ENCODE measurements at places on chromosomes 3 and 15.
A peak's percentile ranks its signal among the peaks of the same experiment; 100 is the strongest.

- DNase-seq: no peak
Measured at GRCh38 chr3:47577583-47578118, 1.0 kb downstream of the CSPG5 start.

- no peak for DNase-seq
Measured at GRCh38 chr3:43742920-43743319, 52.2 kb downstream of the ABHD5 start.

DNA sequence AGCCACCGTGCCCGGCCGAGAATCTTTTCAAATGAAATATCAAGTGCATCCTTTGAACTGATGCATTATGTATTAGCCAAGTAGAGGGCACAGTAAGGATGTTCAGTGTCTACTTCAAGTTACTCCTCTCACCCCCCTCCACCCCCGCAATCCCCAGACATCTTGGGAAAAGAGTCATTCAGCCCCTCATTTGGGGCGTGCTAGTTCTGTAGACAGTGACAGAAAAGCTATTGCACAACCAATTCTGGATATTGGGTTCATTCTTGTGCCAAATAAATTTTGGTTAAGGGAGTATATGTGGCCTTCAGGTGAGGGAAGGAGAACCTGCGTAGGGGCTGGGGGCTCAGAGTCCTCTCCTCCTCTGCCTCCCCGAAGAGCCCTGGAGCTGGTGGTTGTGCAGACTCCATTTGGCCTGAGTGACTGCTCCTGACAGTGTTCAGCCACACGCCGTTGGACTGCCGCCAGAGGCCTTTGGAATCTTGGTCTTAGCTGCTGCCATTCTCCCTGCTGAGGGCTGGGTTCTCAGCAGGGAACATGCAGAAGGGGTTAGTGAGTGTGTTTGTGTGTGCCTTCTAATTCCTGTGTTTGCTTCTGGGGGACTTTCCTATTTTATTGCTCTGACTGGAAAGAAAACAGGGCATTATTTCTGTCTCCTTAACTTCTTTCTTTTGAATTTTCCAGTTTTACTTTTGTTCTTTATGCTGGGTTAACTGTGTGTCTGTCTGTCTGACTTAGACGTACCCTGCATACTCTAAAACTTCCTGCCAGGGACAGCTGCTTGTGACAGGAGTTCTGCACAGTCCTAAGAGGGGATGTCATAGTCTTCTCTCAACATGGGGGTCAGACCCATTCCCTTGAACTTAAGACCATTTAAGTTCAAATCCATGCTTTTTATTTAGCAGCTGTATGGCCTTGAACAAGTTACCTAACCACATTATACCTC lies 21.0 kb downstream of the RARB start:
- DNase-seq: peak; percentile 89

DNA sequence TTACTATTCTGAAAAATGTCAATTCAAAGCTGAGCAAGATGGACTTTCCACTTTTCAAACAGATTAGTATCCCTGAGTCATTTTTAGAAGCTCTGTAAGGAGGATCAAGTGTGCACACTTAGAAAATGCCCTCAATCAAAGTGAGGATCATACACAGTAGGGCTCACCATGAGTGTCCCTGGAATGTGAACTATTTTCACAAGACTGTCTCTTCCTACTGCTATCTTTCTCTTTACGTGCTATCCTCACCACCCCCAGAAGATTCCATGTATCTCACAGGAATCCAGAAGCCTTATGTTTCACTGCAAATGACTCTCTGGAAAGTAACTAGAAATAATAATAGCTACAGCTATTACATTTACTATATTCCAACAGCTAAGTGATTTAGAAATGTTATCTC lies 349.9 kb upstream of the TGFBR2 start:
- DNase-seq: no peak

DNA sequence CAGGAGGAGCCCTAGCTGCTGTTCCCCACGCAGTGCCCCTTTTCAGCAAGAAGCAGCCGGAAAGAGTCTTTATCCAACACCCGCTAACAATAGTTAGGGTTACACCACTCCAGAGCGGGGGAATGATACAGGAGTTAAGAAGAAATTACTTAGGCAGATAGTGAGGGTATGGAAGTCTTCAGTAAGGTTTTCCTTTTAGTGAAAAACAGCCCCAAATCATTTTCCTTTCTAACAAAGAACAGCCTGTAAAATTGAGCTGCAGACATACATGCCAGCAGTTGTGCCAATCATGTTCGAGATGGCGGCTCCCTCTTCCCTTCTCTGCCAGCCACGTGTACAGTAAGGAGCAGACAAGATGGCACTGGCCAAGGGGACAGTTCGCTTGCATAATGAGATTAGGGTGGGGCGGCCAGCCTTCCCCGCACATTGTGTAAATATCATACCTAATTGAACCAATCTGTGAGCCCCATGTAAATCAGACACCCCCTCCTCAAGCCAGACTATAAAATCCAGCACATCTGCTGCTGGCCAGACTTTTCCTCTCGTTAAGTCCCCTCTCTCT lies 18.5 kb upstream of the SENP5 start:
- no peak for DNase-seq

GRCh38 chr3:9399746-9400145 lies 2.3 kb downstream of the SETD5 start:
- peak; percentile 88 for DNase-seq

- DNase-seq: no peak
Measured at GRCh38 chr3:148763156-148763680, 64.4 kb upstream of the CPB1 start.

DNA sequence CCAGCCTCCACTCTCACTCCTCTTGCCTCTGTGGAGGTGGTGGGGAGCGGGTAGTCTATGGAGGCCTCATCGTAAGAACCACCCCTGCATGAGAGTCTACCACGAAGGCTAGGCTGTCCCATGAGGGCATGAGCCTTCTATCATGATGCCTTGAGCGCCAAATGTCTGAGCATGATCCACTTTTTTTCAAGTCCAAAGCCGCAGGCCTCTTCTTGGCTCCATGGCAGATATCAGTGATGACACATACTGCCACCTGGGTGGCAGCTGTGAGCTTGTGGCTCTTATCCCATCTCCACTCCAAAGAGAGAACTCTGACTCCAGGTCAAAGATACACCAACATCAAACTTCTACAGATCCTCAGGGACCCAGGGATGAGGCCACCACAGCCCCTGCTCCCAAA lies 13.5 kb downstream of the POC1A start:
- no peak for DNase-seq

GRCh38 chr15:71171195-71171594 lies 55.9 kb downstream of the THSD4 start:
- no peak for DNase-seq

DNA sequence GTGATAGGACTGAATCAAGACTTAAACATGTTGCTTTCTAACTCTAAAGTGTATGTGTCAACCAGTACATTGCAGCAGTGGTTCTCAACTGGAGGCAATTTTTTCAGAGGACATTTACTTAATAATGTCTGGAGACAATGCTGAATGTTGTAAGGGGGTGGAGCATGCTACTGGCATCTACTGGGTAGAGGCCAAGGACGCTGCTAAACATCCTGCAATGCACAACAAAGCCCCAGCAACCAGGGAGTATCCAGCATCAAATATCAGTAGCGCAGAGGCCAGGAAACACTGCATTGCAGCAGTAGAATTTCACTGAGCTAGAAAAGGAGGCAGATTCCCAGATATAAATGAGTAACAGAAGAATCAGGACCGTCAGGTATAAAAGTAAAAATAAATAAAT lies 79.8 kb upstream of the GRM7 start:
- DNase-seq: no peak

DNA sequence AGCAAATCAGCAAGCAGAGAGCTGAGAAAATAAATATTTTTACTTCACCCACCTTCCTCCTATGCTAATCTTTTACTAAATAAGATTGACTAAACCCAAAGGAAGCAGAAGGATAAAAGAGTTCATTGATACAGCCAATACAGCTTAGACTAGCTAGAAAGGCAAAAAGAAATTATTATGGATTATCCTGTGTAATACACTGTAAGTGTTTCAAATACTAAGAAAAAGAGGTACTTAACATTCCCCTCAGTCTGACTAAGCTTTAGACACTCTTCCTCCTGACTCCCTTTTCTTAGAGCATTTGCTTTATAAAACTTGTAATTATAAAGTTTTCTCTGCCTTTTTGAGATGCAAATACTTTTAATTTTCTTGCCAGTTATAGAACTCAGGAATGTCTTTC lies 848.9 kb upstream of the CADM2 start:
- DNase-seq: no peak

DNA sequence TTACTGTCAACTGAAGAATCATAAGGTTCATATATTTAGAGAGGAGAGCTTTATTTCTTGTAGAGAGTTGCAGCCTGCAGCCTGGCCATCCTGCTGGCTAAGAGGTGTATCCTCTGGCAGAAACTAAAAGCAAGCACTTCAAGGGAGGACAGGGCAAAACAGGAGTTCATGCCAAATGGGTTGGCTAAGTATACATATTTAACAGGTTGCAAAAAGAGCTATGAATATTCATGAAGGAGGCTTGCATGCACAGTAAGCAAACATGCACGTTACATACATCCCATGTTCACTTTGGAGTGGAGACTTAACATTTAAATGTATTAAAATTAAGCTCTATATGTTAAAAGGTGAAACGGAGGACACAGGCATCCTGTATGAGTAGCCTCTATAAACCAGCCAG lies 354.4 kb downstream of the ERC2 start:
- DNase-seq: no peak

- no peak for DNase-seq
Measured at GRCh38 chr3:81164806-81165205, 596.6 kb downstream of the GBE1 start.

GRCh38 chr3:10505791-10506585 lies 602 bp upstream of the ATP2B2 start:
- no peak for DNase-seq

DNA sequence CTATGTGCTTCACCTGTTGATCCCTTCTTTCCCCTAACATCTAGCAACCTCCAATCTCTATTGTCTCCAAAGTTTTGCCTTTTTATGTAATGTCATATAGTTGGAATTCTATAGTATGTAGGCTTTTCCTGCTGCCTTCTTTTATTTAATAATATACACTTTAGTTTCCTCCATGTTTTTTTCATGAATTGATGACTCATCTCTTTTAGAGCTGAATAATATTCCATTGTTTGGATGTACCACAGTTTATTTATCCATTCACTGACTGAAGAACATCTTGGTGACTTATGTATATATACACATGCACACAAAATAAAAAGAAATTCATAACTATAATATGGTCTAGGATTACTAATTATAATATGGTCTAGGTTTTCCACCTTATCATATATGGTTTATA lies 1314.2 kb downstream of the OTOL1 start:
- DNase-seq: no peak

GRCh38 chr3:62261736-62262135 lies 111.6 kb downstream of the FEZF2 start:
- DNase-seq: no peak

- DNase-seq: no peak
Measured at GRCh38 chr3:113537155-113537554, 4.8 kb downstream of the SIDT1 start.

GRCh38 chr3:189282741-189283140 lies 111.0 kb downstream of the TPRG1 start:
- no peak for DNase-seq

- no peak for DNase-seq
Measured at GRCh38 chr15:66864871-66865281, 162.8 kb downstream of the SMAD6 start.

GRCh38 chr3:87563712-87564111 lies 287.3 kb upstream of the POU1F1 start:
- no peak for DNase-seq

GRCh38 chr3:69182588-69183316 lies 60.4 kb upstream of the LMOD3 start:
- no peak for DNase-seq

- DNase-seq: no peak
Measured at GRCh38 chr3:113227146-113227545, 15.8 kb downstream of the BOC start.

DNA sequence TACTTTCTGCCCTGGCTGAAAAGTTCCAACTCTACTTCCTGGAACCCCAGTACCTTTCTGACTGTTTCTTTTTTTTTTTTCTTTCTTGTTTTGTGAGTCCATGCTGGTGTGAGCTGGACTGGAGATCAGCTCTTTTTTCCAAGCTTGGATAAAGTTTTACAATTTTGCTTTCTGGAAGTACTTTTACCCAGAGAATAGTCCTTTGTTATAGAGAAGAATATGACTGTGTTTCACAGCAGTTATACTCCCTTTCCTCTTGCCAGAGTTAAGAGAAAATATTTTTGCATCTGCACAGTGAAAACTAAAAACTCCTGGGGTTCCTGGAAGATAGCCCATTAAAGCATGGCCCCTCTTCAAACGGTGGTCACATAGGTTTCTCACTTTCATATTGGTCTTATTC lies 1100.6 kb downstream of the OTOL1 start:
- DNase-seq: no peak

GRCh38 chr3:124832782-124833709 lies 54.1 kb downstream of the ITGB5 start:
- DNase-seq: no peak

GRCh38 chr15:60228101-60228500 lies 169.7 kb downstream of the ANXA2 start:
- no peak for DNase-seq

- DNase-seq: no peak
Measured at GRCh38 chr3:7700539-7700938, 801.1 kb upstream of the LMCD1 start.

GRCh38 chr3:85535517-85535916 lies 576.7 kb downstream of the CADM2 start:
- DNase-seq: no peak

DNA sequence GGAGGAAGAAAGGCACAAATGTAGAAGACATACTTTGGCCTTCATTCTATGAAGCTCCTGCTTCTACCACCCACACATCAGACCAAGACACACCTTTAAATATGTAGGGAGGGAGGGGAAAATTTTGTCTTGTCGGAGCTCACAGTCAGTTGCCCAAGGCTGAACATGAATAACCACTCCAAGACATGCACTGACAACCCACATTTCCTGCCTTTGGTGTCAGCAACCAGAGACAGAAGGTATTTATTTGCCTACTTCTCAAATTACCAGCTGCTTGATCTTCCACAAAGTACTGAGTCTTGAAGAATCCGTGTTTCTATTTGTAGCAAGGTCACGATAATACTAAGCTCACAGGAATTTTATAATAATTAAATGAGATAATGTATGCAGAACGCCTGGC lies 169.7 kb downstream of the KCNMB2 start:
- DNase-seq: no peak

GRCh38 chr3:150094150-150094933 lies 123.6 kb upstream of the PFN2 start:
- DNase-seq: no peak

GRCh38 chr3:22704166-22704565 lies 499.0 kb upstream of the UBE2E2 start:
- DNase-seq: no peak

- DNase-seq: no peak
Measured at GRCh38 chr3:53258600-53259426, 3.0 kb upstream of the TKT start.
